ENCODE measurements at places on chromosomes 5 and 9.

DNA sequence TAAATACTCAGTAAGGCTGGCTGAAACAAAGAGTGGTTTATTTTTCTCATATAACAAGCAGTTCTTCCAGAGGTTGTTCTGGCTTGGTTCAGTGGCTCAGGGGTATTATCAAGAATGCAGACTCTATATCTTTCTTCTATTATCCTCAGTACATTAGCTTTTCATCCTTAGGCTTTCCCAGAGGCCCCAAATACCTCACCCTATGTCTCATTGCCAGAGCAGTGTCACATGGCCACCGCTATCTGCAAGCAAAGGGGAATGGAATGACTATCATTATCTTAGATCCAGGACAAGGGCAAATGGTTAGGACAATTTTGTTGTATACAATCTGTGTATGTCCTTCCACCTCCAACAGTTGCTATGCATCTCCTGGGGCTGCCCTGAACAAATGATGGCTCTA lies 69.0 kb upstream of the SNX2 start:
- DNase-seq = peak; percentile 12

DNA sequence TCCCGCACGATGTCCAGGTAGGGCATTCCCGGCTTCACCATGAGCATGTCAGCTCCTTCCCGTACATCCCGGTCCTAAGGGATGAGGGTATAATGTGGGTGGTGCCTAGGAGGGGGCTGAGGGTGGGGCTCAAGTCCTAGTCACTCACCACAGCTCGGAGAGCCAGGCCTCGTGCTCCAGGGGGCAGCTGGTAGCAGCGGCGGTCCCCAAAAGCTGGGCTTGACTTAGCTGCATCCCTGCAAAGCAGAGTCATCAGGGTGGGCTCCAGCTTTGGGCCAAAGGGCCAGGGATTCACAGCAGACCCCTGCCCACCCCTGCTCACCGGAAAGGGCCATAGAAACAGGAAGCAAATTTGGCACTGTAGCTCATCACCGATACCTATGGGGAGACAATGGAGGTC lies 11.6 kb downstream of the ALAD start:
- DNase-seq = no peak

GRCh38 chr9:3088219-3088618 lies 244.3 kb upstream of the PUM3 start:
- DNase-seq = no peak

DNA sequence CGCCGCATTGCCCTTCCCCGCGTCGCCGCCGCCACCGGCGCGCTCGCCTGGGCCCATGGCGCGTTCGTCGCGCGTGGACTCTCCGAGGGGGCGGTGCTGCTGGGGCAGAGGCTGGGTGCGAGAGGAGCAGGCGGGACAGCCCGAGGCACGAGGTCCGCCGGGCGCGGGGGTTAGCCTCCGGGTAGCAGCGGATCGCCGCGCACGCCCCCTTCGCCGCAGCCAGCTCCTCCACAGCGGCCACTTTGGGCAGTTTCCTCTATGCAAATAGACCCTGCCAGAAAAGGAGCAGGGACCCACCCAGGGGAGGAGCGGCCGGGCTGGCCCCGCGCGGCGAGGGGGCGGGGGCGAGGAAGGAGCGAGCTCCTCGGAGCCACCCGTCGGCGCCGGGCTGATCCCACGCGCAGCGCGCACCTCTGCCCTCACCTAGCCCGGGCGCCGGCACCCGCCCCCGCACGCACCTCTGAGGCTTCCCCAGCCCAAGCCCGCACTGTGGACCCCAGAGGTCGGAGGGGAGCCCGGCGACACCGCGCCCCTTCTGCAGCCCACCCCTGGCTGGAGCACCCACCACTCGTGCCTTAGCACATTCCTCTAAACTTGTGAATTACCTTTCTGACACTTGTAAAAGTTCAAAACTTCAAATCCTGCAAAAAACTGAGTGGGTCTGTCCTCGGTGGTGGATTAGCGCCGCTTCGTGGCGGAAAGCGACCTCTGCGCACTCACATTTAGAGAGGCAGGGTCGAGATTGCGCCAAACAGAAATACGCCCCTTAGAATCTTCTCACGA lies at the start of gene COL23A1:
Gene COL23A1 (minus strand): TSS at position 253 of the 783 bp plus-strand sequence.
- DNase-seq = peak; percentile 53

- no peak for DNase-seq
Observed at GRCh38 chr9:137924761-137925369, 47.3 kb downstream of the CACNA1B start.

GRCh38 chr9:673966-674526 lies 167.5 kb upstream of the DMRT1 start:
- no peak for DNase-seq

- peak; percentile 89 for DNase-seq
Observed at GRCh38 chr5:78610163-78610583, 38.4 kb downstream of the LHFPL2 start.

DNA sequence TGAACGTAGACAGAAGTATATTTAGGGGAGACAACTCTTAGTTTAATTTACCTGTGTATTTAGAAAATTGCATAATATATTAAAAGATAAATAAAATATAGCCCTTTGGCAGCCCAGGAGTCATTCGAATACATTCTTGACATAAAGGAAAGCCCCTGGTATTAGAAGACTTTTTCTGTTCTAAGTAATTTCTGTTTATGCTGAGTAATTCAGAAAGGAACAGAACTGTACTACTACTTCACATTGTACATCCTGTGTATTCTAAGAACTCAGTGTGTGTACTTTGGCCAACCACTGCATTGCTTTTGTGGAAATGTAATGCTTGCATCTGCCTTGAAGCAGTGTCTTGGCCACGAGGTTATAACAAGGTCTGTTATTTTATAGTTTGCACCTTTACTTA lies 136.4 kb downstream of the KDM4C start:
- no peak for DNase-seq

- peak; percentile 91 for DNase-seq
Observed at GRCh38 chr5:59174248-59174844, 591.5 kb downstream of the RAB3C start.

- no peak for DNase-seq
Observed at GRCh38 chr5:2157372-2157771, 274.6 kb upstream of the IRX4 start.

DNA sequence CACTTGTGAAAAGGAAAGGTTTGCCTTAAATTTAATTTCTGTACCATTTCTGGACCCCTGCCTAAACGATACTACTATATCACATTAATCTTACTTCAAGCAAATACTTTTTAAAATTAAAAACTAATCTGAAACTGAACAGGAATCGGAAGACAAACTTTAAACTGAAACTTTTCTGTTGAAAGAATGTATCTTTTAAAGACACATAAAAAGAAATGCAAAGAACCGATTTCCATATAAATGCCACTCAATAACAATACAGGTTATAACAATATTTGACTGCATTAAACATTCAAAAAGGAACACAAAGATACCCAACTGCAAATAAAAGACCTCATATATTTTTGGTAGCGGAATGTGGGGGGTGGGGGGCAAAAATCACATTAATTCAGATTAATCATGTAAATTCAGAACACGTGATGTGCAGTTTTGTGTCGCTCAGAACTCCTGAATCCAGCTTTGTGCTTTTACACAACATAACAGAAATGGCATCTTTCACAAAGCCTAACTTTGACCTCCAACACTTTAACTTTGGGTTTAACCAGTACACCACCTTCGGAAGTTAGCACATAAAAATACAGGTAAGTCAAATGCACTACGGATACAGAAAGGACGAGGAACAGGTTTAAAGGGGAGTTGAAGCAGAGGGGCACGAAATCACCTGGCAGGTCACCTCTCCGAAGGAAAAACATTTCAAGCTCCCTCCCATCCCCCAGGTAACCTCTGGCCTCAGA lies 925 bp downstream of the LIFR start:
- no peak for DNase-seq

Data from fibroblast of pulmonary artery (primary cell).